Activated B cell treated with CpG ODN at 0.5 μM for 24 hours (primary cell): ENCODE measurements at places on chromosomes 2 and 18.

DNA sequence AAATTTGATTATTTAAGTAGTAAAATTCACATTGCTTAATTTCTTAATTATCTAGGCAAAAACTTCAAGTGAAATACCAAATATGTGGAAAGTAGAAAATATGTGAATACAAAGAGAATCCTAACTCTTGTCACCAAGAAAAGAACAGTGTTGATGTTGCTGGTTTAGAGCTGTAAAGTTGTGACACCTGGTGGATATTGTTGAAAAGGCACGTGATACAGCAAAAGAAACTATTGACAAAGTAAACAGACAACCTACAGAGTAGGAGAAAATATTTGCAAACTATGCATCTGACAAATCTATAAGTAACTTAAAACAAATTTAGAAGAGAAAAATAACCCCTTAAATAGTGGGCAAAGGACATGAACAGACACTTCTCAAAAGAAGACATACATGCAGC is 25.6 kb upstream of the ZC3H15 start:
- DNase-seq, result no peak

- no peak for DNase-seq
Measured at GRCh38 chr2:163207693-163208370, 369.3 kb upstream of the KCNH7 start.

DNA sequence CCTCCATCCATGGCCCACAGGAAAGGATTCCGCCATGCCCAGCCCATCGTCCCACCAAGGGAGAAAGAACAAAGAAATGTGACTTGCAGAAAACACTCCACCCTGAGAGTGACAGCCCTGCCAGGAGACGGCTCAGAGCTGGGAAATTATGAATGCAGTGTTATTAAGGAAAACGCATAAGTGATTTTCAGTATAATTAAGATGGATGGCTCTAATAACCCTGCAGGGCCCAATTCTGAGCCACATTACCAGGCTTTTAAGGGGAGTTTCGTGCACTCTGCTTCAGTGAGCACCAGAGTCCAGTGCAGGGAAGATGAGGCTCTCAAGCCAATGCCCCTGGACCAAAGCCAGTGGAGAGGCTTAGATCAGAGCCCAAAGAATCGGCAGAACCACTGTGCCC is 10.6 kb upstream of the TEX51 start:
- no peak for DNase-seq

DNA sequence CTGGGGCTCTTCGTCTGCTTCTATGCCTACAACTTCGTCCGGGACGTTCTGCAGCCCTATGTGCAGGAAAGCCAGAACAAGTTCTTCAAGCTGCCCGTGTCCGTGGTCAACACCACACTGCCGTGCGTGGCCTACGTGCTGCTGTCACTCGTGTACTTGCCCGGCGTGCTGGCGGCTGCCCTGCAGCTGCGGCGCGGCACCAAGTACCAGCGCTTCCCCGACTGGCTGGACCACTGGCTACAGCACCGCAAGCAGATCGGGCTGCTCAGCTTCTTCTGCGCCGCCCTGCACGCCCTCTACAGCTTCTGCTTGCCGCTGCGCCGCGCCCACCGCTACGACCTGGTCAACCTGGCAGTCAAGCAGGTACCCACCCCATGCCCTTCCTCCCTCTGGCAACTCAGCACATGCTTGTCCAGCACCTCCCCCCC is 24.2 kb downstream of the STEAP3 start:
- no peak for DNase-seq

- no peak for DNase-seq
Measured at GRCh38 chr2:37604716-37605115, 66.7 kb downstream of the CDC42EP3 start.

DNA sequence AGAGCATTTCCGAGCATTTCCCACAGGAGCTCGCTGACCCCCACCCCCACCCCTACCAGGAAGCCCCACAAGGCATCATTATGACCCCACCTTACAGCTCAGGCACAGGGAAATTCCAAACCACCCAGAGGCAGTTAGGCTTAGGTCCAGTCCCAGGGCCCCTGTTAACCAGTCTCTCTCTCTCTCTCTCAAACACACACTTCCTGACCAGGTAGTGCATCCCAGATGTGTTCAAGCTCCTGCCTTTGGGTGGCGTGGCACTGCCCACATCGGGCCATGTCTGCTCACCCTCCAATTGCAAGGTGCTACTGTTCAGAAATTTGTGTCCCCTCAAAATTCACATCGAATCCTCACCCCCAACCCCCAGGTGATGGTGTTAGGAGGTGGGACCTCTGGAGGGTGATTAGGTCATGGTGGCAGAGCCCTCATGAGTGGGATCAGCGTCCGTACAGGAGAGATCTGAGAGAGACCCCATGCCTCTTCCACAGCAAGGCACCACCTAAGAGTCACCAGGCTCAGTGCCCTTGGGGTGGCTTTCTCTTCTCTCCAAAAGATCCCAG is 8.8 kb downstream of the COPS9 start:
- DNase-seq, result no peak

DNA sequence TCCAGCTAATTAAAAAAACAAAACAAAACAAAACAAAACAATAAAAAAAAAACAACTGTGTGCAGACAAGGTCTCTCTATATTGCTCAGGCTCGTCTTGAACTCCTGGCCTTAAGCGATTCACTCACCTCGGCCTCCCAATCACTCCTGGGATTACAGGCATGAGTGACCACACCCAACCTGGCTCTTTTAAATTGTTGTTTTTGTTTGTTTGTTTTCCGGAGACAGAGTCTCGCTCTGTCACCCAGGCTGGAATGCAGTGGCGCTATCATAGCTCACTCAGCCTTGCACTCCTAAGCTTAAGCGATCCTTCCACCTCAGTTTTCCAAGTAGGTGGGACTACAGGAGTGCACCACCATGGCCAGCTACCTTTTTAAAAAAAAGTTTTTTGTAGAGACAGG is 201.6 kb downstream of the EN1 start:
- DNase-seq, result no peak
